ENCODE measurements at places on chromosomes 3 and 15.

- DNase-seq = no peak
Measured at GRCh38 chr3:55819005-55819404, 331.9 kb upstream of the WNT5A start.

GRCh38 chr15:85036716-85037115 is 55.1 kb downstream of the PDE8A start:
- DNase-seq = no peak

DNA sequence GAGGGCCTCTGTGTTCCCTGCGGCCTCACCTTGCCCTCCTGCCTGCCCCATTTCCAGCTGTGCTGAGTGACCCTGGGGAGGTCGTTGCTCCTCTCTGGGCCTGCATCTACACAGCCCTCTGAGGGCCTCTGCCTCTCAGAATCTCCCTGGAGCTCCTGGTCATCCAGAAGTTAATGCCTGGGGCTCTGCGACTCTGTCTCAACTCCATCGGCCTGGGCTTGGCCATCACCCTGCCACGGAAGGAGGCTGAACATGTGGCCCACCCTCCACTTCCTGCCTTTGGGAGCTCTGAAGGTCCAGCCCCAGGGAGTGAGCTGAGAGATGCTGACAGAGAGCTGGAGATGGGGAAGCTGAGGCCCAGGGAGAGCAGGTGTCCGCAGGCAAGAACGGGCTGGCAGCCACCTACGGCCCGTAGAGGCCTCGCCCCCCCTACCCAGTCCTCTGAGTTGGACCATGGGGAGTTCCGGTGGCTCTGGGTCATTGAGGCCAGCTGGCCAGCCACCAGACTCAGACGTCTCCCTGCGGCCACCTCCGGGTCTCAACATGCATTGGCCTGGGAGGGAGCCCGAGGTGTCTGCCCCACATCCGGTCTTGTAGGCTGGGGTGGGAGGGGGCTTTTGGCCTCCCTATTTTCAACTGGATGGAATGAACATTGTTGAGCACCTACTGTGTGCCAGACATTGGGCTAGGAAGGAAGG is 34.2 kb downstream of the GRIP2 start:
- no peak for DNase-seq

GRCh38 chr15:70356919-70357318 is 259.2 kb upstream of the TLE3 start:
- no peak for DNase-seq

DNA sequence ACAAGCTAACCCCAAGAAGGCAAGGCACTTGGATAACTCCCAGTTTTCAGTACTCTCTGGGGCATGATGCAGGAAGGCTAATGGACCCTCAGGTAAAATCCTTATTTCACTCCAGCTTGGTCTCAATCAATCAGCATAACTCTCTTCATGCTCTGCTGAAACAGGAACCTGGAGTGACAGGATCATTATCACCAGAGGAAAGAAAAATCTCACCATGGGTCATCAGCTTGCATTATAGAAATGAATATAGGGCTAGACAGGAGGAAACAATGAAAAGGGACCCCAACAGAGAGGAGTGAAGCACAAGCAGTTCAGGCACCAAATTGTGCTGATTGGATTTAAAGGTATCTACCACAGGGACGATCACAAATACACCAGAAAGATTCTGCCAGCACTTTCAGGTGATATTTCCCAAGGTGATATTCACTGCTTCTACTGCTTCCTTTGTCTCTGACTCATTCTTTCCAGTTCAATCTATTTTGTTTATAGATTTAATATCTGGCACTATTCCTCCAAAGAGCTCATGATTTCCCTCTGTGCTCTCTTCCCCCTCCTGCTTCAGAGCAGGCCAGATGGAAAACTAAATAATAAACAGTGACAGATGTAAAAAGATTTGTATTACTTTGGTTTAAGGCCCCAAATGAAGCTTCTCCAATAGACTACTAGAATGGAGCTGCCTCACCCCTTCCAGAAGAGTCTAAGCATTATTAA is 22.9 kb upstream of the THUMPD3 start:
- no peak for DNase-seq

- DNase-seq = no peak
Measured at GRCh38 chr3:59877263-59878037, 827.6 kb upstream of the CFAP20DC start.

DNA sequence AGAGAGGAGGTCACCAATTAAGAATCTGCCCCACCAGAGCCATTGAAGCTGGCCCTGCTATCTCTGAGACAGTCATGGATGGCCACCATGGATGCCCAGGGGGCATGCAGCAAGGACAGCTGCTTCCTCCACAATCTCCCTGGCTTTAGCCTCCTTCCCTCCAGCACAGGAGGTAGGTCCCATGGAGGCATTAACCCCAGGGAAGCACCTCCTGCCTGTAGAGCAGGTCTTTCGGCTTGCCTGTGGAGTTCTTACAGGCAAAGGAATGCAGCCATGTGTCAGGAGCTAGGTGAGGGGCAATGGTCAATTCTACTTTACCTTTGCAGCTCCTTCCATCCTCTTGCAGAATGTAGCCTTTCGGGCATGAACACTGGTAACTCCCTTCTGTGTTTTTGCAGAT is 93.8 kb downstream of the DUT start:
- no peak for DNase-seq

DNA sequence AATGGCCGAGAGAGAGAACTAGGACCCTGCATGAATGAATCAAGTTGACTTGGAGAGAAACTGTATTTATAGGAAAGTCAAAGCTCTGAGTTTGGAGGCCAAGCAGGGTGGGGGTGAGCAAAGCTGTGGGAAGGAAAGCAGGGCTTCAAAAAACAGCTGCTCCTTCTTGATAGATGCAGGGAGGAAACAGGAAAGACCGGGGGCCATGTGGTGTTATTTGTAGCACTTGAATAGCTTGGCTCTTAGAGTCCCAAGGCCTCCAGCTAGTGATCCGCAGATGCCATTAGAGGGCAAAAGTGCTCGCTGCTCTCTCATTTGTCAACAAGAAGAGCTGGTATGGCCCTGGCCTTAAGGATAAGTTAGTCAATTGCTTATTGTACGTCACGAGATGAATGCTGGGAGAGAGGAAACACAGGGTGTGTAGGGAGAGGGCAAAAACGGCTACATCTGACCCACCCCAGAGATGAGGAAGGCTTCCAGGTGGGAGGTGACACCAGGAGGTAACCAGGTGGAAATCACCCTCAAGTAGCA is at the start of gene ALG1L2:
ALG1L2 (plus strand) TSS at position 481 of the 531 bp plus-strand sequence. CDS start 186 bp downstream, outside the sequence.
- DNase-seq = no peak

DNA sequence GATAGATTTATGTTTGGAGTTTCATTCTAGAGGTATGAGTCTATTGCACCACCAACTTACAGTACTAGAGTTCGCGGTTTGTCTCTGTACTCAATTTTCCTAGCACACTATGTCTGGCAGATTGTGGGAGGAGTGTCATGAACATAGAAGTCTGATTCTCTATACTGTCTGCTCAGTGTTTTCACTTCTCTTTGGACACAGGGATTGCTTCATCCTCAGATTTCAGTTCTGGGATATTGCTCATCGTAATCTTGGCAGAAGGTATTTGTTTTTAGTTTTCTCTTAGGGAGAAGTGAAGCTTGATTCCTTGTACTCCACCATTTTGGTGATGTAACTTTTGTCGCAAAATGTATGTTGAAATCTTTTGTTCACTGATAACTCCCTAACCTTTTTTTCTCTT is 27.8 kb upstream of the AZI2 start:
- DNase-seq = no peak

DNA sequence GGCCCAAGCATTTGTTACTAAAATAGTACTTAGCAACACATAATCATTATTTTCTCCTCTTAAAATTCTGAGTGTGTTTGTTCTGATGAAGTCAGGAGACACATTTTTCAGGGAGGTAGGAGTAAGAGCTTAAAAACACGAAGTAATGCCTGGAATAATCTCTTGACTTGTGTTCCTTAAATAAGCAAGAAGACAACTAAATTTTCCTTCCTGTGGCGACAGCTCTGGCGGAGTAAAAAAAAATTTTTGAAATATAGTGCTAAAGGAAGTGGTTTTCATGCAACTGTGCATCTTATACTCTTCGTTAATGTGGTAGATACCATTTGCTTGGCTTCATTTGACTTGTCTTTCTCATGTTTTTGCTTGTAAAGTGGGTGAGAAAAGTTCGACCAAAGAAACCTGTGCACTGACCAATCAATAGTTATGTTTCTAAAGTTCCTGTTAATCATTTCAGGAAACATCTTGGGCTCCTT is 11.1 kb upstream of the MBNL1 start:
- DNase-seq = no peak

- no peak for DNase-seq
Measured at GRCh38 chr3:104750581-104750980, 616.1 kb upstream of the ALCAM start.

- no peak for DNase-seq
Measured at GRCh38 chr3:111820651-111821050, 38.4 kb upstream of the PHLDB2 start.

DNA sequence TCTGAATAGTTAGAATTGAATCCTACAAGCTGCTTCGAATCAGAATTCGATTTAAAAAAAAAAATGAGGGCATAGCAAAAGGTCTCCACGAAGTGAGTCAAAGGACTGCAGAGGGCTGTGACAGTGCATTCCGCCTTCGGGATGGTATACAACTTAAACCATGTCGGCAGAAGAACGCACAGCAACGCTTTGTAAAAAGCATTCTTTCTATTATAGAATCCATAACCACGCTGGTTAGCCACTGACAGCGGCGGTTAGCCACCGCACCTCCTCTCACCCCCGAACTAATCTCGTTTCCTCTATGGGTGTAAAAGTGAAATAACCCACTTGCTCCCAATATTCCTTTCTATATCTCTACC is 664 bp upstream of the PIK3CA start:
- no peak for DNase-seq

GRCh38 chr3:33991673-33992072 is 193.2 kb downstream of the PDCD6IP start:
- DNase-seq = no peak

- no peak for DNase-seq
Measured at GRCh38 chr3:125281381-125281780, 68.8 kb upstream of the SLC12A8 start.

GRCh38 chr15:63602595-63602994 is 5.4 kb downstream of the FBXL22 start:
- DNase-seq = no peak

DNA sequence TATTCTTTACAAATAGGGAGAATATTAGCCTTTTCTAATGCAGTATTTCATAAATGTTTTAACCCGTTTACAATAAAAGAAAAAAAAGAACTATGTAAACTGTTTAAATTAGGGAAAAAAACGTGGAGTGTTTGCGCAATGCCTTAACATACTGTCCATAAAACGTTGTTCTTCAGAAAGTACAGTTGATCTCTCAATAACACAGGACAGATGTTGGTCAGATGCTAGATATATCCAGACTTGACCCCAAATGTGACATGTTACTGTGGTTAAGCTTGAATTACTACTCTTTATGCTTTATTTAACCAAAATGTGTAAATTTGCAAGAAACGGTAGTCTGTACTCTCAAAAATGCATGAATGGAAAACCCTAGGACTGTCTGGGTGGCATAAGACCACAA is 110.3 kb downstream of the PLOD2 start:
- DNase-seq = no peak

DNA sequence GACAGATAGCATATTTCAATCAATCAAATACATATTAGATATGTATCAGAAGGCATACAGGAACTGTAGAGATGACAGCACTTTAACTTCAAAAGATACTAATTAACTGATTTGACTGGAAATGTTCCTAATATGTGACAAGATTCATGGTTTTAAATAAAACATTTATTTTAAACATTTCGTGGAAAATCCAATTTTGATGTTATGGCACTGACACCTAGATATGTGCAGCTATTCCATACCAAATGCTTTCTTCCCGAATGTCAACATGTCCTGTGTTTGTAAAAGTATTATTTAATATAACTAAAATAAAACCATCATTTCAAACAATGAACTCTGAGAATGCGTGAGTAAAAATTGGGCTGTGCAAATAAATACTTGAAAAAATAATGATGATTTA is 1209.3 kb downstream of the NSUN3 start:
- no peak for DNase-seq

GRCh38 chr3:159787178-159787574 is 201.5 kb upstream of the IL12A start:
- DNase-seq = no peak

DNA sequence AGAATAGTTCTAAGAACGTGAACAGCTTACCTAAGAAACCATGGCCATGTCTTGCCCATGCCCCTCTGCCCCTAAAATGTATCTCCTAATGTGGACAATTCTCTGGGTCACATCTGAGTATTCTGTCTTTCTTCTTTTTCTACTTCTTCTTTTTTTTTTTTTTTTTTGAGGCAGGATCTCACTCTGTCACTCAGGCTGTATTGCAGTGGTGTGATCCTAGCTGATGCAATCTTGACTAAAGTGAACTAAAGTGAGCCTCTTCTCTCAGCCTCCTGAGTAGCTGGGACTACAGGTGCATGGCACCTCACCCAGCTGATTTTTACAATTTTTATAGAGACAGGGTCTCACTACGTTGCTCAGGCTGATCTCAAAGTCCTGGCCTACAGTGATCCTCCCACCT is 204.8 kb upstream of the ZPLD1 start:
- no peak for DNase-seq

GRCh38 chr15:74783072-74783807 is 1.4 kb downstream of the CSK start:
- DNase-seq = no peak

GRCh38 chr3:152460936-152461335 is 192.2 kb downstream of the MBNL1 start:
- no peak for DNase-seq

- DNase-seq = no peak
Measured at GRCh38 chr3:129016720-129017483, 15.8 kb downstream of the EFCC1 start.

DNA sequence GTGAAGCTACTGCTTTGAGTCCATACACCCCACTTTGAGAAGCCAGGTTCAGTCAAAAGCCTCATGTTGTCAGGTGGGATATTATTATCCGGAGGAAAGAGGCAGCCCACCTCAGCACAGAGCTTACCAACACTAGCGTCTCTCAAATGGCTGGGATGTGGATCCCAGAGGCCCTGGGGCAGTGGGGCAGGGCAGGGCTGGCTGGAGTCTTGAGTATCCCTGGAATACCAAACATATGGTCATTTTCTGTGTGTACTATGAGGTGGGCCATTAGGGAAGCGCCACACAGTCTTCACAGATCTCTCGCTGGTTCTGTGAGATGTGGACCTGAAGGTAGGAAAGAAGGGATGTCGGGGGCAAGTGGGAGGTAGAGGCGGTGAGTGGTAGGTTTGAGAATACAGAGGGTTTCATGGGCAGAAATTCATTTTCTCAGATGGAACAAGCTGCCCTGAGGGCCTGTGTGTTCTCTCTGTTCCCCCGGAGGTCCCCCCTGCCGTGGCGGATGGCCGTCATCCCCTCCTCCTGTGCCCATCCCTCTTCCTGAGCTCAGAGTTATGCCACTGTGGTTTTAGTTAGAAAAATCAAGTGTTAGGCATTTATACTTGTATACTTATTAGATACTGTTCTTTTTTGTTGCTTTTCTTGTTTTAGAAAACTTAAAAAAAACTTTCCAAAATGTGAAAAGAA is 66.4 kb downstream of the USP13 start:
- no peak for DNase-seq

- DNase-seq = no peak
Measured at GRCh38 chr15:62190274-62190673, 25.2 kb upstream of the C2CD4B start.

- no peak for DNase-seq
Measured at GRCh38 chr3:149848238-149848637, 35.2 kb downstream of the RNF13 start.

- no peak for DNase-seq
Measured at GRCh38 chr15:40465939-40466338, 4.8 kb upstream of the CHST14 start.
